ENCODE measurements at places on chromosomes 2 and 18. TPM values are rescaled to one million over a fixed set of nuclear protein-coding genes. Genes with fewer than 3 reads are reported as not detected.

ALPG gene
- not detected for total RNA-seq

- no peak for DNase-seq
These were observed 11.2 kb upstream of the ANKRD53 start for GRCh38 chr2:70967189-70967588.

DNA sequence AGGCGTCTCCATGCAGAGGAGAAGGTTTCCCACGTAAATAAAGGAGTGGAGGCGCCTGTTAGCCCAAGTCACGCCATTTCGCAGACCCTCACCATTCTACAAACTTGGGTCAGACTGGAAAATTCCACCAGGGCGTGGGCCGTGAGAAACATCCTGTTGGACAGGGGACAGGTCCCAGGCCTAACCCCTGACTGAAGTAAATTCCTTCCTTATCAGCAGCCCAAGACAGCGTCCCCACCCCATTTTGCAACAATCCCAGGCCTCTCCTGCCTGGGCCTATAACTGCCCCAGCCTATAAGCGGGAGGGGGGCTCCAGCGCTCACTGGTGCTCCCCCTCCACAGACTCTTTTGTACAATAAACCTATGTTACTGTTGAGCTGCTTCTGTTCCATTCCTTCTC, 57.3 kb upstream of the CBLN2 start:
- no peak for DNase-seq

DNA sequence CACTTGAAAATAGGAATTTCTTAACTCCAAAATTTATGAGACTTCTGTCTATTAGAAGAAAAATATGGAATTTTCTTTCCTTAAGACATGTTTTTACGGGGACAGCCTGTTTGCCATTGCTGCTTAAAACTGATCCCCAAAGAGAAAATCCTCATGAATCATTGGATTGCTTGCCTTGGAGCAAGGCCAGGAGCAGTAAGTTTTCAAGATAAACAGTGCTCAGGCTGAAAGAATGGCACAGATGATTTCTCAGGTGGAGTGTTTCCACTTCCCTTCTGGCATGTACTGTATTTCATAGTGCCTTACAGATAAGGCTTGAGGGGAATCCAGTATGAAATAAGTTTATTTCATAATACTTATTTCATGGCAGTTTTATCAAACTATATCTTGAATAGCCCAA, 74.3 kb upstream of the MMADHC start:
- DNase-seq: no peak

SP5 gene
- total RNA-seq: not detected

DNA sequence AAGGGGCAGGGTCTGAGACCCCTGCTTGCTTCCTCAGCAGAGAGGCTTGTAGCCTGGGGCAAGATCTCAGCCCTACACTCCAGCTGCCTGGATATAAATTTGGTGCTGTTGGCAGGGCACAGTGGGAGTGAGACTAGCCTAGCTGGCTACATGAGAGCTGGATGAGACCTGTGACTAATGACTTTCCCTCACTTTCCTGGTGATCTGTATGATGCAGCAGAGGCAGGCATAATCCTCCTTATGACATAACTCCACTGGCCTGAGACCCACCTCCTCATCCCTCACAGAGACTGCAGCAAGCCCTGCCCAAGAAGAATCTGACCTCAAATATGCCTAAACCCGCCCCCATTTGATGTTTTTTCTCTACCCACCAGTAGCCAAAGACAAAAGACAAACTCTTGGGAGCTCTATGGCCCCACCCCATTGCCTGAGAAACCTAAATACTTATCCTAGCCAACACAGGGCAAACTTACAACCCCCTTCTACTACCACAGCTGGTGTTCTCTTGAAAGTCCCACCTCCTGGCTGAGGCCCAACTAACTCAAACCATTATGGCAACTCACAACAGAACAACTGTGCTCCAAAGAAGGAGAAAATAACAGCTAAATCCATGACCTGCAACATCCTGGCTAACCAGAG, 102.7 kb downstream of the NR4A2 start:
- no peak for DNase-seq

DNA sequence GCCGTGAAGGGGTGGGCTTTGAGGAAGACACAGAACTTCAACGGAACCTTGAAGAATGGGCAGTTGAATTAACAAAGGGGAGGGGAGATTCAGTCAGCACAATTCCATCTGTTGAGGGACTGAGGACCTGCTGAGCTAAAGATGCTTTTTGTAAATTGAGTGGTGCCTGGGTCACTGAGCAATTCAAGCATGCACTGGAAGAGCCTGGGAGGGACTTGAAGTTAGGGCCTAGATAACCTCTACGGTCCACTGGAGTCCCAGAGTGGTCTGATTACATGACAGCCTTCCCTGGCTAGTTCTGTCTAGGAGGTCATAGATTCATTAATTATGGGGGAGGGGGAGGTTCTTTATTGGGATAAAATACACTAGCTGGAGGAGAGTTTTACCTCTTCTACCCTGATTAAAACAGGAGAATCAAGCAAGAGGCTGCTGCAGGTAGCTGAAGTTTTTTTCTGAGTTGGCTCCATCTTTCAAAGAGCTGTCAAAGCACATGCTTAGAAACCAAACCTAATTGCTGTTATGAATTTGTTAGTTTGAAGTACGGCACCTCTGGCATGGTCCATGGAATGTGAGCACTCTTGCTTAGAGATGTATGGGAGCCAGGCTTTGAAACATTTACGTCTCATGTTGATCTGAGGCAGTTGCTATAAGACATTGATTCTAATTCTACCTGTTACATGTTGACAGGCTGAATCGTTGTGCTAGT, 290.2 kb downstream of the PRKCE start:
- DNase-seq: no peak

GRCh38 chr2:173676647-173677046, 288.5 kb downstream of the SP3 start:
- DNase-seq: no peak

GRCh38 chr2:144832048-144832447, 312.1 kb upstream of the ZEB2 start:
- no peak for DNase-seq

DNA sequence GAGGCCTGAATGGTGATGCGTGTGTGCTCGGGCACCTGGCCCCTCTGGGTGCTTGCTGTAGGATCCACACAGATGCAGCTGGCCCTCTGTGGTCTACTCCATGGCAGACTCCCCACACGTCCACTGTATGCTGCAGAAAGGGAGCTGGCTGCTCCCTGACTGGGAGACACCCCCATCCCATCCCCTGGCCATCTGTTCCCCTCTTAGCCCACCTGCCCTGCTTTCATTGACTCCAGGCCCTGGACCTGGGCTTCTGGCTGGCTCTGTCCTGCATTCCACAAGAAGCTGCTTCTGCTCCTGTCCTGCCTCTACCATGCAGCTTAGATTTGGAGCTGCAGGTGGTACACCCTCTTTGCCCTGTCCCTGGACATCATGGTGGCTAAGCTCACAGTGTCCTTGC, 80.1 kb downstream of the FHOD3 start:
- DNase-seq: no peak
